ENCODE measurements at places on chromosomes 6 and 20.
A peak's percentile ranks its signal among the peaks of the same experiment; 100 is the strongest.

- DNase-seq, result peak; percentile 78
Measured at GRCh38 chr6:128932061-128932460, 49.1 kb downstream of the LAMA2 start.

- no peak for DNase-seq
Measured at GRCh38 chr6:109706513-109706912, 15.4 kb downstream of the FIG4 start.

DNA sequence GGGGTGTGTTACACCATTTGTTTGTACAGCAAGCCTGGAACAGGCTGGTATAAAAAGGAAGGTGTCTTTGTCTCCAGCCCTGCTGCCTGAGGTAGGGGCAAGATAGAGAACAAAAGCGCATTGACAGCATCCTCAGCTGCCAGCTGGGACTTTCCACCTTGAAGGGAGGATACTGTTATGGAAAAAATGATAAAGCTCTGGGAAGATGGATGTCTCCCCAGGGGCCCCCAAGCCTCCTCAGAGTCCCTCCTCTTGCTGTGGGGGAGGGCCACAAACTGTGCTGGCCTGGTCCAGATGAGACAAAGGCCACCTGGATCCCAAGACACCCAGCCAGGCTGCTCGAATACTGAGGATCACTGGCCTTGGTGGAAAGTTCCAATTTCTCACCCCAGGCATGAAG, 13.0 kb downstream of the REM1 start:
- DNase-seq, result no peak

DNA sequence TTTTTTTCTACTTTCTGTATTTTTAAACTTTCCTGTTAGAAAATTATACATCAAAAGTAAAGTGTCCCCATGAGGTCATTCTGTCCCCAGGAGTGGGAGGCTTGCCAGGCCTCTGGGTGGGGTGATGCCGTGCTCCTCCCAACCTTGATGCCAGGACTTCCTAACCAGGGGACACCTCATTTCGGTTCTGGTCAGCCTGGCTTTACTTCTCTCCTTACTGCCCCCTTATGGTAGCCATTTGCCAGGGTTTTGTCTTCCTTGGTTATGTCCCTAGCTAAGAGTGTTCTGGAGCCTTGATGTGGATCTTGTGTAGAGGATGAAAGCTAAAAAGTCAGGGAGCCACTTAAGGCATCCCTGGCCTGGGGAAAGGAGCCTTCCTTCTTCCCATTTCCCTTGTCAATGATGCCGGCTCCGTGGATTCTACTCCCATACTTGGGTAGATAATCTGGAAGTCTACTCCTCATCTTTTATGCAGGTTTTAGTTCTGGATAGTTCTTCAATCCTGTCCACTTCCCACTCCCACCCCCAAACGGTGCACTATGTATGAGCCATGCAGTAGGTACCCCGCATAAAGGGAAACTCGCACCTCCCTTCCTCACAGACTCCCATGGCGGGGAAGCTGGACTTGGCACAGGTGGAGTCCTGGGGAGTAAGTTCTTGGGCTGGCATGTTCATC, 164.1 kb upstream of the SALL4 start:
- DNase-seq, result peak; percentile 76

- DNase-seq, result peak; percentile 67
Measured at GRCh38 chr6:36120979-36121786, 9.1 kb upstream of the MAPK13 start.

DNA sequence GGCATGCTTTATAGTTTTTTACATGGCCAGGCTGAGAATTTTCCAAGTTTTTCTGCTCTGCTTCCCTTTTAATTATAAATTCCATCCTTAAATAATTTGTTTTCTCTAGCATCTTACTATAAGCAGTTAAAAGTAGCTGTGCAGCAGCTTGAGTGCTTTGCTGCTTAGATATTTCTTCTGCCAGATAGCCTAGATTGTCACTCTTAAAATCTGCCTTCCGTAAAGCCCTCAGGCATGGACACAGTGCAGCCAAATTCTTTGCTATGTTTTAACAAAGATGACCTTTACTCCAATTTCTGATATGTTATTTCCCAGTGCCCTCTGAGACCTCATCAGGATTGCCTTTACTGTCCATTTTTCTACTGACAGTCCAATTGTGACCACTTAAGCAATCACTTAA, 92.6 kb upstream of the SGK1 start:
- DNase-seq, result peak; percentile 73

GRCh38 chr6:44995486-44996132, 332.5 kb upstream of the RUNX2 start:
- no peak for DNase-seq

DNA sequence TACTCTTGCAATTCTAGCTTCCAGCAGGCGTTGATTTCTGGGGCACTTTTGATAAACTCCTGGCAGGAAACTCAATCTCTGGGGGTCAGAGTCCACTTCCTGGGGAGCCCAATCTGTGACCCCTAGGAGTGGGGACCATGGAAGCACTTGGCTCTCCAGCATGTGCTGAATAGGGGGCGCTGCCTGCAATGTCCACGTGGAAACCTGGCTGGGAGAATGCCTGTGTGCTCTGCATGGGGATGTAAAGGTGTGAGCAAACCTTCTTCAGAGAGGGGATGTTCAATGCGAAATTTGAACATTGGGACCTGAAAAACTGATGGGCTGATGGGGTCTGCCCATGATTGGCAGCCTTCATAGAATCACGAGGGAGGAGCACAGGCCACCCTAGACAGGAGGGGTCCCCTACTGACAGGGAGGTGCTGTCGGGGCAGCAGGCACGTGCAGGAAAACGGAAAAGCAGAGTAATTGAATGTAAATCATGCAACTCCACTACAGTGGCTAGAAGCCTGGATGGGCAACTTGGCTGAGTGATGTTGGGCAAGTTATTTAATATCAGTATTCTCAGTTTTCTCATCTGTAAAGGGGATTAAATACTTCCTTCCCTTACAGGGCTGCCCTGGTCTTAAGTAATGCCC, 47.8 kb downstream of the CEP43 start:
- DNase-seq, result no peak

- DNase-seq, result no peak
Measured at GRCh38 chr6:111283707-111284106, 196.4 kb downstream of the SLC16A10 start.

DNA sequence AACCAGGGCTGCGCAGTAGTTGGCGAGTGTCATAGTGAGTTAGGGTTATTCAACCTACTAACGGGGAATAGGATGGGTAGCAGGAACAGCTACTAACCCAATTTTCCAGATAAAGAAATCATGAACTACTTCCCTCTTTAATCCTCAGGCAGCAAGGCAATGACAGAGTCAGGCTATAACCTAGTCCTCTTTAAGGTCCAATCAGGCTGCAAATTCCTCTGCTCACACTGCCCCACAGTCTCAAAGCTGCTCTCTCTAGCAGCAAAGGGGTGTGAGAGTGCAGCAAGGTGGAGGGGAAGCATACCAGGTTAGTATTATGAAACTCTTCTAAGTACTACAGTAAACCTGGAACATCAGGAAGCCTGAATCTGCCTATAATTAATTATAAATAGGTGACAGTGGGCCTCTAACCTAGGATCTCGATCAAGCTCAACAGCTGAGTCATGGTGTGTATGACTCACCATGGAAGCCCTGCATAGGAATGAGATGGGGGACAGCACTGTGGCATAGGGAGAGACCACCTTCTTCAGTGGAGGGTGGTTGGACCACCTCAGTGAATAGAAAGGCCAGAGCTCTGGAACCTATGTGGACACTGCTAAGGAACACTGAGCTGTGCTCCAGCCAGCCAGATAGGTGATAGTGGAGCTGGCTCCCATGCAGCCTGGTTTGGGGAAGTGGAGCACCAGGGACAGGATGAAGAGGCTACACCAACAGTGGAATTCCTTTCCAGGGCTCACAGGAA, 7.9 kb downstream of the PEX6 start:
- peak; percentile 56 for DNase-seq

GRCh38 chr20:60785785-60786184, 466.3 kb upstream of the CDH4 start:
- DNase-seq, result no peak

GRCh38 chr6:26516481-26517427, 16.7 kb downstream of the BTN1A1 start:
- no peak for DNase-seq

DNA sequence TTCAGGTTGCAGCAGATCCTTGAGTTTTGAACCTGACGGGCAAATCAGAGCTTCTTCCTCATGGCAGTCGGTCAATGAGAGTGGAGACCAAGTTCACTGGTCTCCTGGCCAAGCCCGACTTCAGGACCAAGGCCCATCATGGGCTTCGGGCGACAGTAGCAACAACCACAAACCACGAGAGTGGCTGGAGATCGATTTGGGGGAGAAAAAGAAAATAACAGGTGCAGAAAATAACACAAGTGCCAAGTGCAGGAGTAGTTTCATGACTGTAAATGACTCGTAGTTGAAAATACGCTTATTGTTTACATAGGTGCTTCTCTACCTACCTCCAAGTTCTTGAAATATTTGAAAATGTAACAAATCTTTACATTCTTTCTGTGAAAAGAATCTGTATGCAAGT, 56.1 kb downstream of the DCBLD1 start:
- no peak for DNase-seq

DNA sequence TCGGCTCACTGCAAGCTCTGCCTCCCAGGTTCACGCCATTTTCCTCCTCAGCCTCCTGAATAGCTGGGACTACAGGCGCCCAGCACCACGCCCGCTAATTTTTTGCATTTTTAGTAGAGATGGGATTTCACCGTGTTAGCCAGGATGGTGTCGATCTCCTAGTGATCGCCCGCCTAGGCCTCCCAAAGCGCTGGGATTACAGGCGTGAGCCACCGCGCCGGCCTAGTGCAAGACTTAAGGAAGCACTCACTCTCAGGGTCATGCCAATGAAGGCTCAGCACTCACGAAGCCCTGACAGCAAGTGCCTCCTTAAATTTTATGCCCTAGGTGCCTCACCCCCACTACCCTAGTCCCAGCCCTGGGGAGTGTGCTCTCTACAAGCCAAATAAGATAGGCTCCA, 4.7 kb upstream of the DOK5 start:
- DNase-seq, result no peak

DNA sequence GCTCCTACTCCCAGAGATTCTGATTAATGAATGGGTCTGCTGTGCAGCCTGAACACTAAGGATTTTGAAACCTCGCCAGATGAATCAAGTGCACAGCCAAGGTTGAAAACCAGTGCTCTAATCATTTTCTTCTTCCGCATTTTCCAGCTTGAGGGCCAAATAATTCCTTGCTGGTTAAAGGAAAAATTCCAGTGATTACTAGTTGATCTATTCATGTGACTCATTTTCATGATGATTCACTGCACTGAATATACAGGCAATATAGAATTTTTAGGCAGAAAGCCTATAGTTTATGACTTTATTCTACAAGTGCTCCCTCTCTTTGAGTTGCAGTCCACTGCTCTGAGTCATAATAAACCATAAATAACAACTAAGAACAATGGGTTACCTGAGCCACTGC, 80.6 kb upstream of the PROKR2 start:
- DNase-seq, result no peak

DNA sequence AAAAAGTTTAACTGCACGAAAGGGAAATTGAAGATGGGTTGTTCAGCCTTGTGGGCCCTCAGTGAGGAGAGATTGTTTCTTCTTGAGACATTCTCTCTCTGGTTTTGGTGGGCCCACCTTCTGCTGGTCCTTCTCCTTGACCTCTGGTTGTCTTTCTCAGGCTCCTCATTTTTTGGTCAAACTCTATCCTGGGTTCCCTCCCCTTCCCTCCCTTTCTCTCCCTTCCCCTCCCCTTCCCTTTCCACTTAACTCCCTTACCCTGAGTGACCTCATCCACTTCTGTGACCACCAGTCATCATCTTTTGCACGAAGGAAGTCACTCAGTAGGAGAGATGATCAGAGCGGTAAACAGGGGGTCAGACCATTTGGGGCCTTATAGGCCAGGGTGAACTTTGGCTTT, 71.5 kb upstream of the RALY start:
- no peak for DNase-seq

DNA sequence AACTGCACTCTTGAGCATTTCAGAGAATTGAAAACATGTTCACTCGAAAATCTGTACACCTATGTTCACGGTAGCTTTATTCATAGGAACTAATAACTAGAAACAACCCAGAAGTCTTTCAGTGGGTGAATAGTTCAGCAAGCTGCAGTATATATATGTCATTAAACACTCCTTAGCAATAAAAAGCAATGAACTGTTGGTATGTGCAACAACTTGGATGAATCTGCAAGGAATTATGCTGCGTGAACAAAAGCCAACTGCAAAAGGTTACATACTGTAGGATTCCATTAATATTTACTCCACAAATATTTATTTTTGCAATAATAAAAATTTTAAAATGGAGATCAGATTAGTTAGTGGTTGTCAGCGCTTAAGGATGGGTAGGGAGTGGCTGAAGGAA, 22.1 kb upstream of the FKBP1A start:
- peak; percentile 52 for DNase-seq

DNA sequence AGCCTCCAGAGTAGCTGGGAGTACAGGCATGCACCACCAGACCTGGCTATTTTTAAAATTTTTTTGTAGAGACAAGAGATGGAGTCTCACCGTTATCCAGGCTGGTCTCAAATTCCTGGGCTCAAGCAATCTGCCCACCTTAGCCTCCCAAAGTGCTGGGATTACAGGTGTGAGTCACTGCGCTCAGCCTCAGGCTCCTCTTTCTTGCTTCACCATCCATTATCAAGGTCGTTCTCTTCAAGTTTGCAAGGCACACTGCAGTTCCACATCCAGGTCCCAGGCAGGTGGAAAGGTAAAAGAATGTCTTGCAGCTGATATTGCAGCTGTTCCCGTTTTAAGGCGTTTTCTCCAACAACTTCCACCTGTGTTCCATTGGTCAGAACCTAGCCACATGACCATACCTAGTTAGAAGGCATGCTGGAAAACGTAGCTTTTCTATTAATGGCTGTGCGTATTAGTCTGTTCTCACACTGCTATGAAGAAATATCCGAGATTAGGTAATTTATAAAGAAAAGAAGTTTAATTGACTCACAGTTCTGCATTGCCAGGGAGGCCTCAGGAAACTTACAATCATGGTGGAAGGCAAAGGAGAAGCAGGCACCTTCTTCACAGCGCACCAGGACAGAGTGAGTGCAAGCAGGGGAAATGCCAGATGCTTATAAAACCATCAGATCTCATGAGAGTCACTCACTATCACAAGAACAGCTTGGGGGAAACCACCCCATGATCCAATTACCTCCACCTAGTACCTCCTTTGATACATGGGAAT, 51.7 kb downstream of the PCNA start:
- DNase-seq, result no peak

DNA sequence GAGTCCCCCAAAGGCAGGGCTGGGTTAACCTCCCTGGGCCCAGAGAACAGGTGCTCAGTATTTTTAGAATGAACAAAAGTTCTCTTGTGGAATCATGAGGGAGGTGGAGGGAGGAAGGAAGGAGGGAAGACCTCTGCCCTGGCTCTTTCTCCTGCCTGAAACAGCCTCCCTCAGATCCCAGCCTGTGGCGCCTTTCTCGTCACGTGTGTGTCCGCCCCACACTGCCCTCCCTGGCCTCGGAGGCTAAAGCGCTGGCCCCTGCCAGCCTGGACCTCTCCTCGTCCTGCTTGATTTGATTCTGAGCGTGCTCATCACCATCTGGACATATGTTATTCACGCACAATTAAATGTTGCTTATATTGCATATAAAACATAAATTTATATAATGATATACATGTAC, 40.9 kb downstream of the PHACTR3 start:
- DNase-seq, result no peak

- DNase-seq, result no peak
Measured at GRCh38 chr6:122361314-122361979, 38.0 kb upstream of the HSF2 start.

- DNase-seq, result no peak
Measured at GRCh38 chr20:25521382-25521781, 63.9 kb downstream of the NINL start.

All from EH (cell line).